WTC11 (cell line): ENCODE measurements at places on chromosomes 12 and 14. TPM values are rescaled to one million over a fixed set of nuclear protein-coding genes. Genes with fewer than 3 reads are reported as not detected.
A peak's percentile ranks its signal among the peaks of the same experiment; 100 is the strongest.

Gene CABP1
- total RNA-seq = 10.1 to 14.1 TPM (median 10.7 TPM) in 3 replicates

Gene CISTR
- total RNA-seq = 0.81 TPM in 1 of 3 replicates, not detected in the others

Gene SOAT2
- not detected in 3 replicates for total RNA-seq

Gene SERPINA12
- not detected in 3 replicates for total RNA-seq

GRCh38 chr12:8860165-8860961, 37.9 kb downstream of the A2ML1 start:
- DNase-seq = peak; percentile 64

DNA sequence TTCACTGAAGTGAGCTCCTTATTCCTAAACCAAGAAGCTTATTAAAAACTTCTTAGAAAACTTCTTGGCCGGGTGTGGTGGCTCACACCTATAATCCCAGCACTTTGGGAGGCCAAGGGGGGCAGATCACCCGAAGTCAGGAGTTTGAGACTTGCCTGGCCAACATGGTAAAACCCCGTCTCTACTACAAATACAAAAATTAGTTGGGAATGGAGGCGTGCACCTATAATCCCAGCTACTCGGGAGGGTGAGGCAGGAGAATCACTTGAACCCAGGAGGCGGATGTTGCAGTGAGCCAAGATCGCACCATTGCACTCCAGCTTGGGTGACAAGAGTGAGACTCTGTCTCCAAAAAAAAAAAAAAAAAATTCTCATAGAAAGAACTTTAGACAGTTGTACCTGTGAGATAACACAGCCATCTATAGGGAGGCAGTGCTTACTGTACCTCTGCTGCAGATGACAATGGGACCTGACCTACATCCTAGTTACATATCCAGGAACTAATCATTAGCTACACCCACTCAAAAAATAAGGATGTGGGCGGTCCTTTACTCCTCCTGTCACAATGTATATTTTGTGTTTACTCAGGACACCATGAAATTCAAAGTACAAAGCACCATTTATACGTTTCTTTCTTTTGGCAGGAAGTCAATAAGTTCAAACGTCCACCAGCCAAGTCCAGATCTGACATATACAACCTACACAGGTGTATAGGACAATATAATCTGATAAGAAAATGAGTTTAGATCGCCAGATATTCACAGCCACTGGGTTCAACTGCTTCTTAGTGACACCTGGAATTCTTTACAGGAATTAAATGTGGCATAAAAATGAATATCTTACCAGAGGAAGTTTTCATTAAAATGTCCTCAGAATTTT, 14.9 kb downstream of the STXBP6 start:
- no peak for DNase-seq

DNA sequence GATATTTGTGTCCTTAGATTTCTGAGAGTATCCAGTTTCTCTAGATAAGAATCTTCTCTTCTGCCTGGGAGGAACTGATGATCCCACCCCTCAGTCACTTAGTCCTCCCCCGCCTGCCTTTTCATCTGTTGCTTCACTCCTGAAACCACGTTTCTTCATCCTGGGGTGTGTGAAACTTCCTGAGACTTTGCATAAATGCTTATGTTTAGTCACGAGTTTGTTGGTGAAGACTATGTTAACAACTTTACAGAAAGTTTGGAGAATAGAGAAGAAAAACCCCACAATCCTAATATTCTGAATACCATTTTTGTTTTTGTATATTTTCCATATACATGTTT, 33.2 kb downstream of the MARK3 start:
- DNase-seq = no peak

DNA sequence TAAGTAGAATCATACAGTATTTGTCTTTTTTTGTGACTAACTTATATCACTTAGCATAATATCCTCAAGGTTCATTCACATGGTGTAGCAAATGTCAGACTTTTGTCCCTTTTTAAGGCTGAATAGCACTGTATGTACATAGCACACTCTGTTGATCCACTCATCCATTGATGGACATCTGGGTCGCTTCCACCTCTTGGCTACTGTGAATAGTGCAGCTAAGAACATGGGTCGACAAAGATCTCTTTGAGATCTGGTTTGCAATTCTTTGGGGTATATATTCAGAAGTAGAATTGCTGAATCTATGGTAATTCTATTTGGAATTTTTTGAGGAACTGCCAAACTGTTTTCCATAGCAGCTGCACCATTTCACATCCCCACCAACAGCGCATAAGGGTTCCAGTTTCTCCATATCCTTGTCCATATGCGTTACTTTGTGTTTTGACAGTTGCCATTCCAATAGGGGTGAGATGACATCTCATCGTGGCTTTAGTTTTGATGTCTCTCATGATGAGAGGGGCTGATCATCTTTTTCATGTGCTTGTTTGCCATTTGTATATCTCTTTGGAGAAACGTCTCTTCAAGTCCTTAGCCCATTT, 73.9 kb downstream of the GLRX5 start:
- DNase-seq = no peak

- DNase-seq = no peak
These were observed 68.5 kb upstream of the PKP2 start for GRCh38 chr12:32964981-32965585.

DNA sequence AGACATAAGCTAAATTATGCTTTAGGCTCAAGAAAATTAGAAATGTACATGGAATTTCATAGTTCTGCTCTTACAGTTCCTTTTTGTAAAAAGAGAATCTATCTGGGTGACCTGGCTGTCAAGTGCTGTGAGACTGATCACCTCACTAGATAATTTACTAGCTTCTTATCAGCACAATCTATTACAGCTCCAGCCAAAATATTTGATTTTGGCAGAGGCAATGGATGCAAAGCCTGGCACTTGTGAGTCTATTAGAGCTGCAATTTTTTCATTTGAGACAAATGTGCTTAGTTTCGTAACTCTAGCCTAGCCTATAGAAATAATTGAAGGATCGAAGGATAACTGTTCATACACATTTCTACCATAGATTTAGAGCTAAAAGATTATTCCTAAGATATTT, 927.5 kb downstream of the SLC6A15 start:
- DNase-seq = no peak

GRCh38 chr12:10740182-10740581, 17.1 kb upstream of the YBX3 start:
- no peak for DNase-seq

GRCh38 chr14:26926585-26926984, 328.8 kb upstream of the NOVA1 start:
- DNase-seq = no peak
